Stimulated activated CD8-positive, alpha-beta memory T cell treated with anti-CD3 and anti-CD28 coated beads, Interleukin-15, amount 100 ng/mL, for 24 hours (primary cell): ENCODE measurements at places on chromosomes 4 and X.

DNA sequence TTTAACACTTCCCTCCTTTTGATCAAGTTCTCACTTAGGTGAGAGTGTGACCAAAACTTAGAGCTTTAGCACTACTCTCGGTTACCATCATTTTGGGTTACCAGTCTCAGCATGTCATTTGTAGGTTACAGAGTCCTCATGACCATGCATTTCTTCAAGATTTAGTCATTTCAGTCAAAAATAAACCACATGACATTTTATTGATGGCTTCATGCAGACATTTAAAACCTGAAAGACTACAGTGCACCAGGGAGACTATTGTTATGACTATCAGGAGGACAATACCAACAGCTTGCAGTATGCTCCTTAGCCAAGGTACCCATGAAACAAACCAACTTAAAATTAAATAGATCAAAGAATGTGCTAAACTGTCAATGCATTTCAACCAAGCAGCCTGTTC is 498.1 kb upstream of the FSTL5 start:
- DNase-seq = no peak

DNA sequence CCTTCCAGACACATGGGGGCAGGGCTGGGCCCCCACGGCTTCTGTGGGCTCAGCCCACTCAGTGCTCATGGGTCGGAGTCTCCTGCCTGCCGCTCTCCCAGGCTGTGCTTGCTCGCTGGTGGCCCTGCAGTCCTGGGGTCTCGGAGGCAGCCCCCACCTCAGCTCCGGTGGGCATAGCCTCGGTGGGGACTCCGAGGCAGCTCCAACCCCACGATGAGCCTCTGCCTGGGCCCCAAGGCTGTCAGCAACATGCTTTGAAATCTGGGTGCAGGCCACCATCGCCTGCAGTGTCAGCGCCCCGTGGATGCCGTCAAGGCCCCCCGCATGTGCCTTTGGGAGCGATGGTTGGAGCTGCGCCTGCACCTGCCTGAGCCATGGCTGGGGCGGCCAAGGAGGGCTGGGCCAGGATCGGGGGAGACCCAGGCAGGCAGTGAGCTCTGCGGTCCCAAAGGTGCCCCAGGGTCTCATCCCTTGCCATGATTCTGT is 30.2 kb upstream of the SPON2 start:
- DNase-seq = no peak

GRCh38 chrX:5965406-5965805 is 263.3 kb downstream of the NLGN4X start:
- no peak for DNase-seq

DNA sequence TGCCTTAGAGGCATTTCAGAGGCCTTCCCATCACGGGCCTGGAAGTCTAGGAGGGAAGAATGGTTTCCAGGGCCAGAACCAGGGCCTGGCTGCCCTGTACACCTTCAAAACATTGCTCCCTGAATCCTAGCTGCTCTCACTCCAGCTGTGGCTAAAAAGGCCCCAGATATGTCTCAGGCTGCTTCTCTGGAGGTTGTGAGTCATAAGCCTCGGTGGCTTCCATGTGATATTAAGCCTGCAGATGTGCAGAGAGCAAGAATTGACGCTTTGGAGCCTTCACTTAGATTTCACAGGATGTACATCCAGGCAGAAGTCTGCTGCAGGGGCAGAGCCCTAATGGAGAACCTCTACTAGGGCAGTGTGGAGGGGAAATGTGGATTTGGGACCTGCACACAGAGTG is 502.5 kb downstream of the GRXCR1 start:
- no peak for DNase-seq
